ENCODE measurements at places on chromosomes 11 and 22. TPM values are rescaled to one million over a fixed set of nuclear protein-coding genes. Genes with fewer than 3 reads are reported as not detected.
A peak's percentile ranks its signal among the peaks of the same experiment; 100 is the strongest.

The SEPTIN5 gene
- total RNA-seq: 42.1 TPM

The ABTB2 gene
- total RNA-seq: 0.13 TPM

The C11orf98 gene
- total RNA-seq: 23.3 TPM

The FXYD2 gene
- 0.64 TPM for total RNA-seq

The RAG1 gene
- total RNA-seq: 1.0 TPM

The HBB gene
- total RNA-seq: not detected

The POU2AF1 gene
- not detected for total RNA-seq

The GLYAT gene
- not detected for total RNA-seq

- no peak for DNase-seq
Measured at GRCh38 chr22:32331918-32332725, 25.5 kb upstream of the RFPL3 start.

DNA sequence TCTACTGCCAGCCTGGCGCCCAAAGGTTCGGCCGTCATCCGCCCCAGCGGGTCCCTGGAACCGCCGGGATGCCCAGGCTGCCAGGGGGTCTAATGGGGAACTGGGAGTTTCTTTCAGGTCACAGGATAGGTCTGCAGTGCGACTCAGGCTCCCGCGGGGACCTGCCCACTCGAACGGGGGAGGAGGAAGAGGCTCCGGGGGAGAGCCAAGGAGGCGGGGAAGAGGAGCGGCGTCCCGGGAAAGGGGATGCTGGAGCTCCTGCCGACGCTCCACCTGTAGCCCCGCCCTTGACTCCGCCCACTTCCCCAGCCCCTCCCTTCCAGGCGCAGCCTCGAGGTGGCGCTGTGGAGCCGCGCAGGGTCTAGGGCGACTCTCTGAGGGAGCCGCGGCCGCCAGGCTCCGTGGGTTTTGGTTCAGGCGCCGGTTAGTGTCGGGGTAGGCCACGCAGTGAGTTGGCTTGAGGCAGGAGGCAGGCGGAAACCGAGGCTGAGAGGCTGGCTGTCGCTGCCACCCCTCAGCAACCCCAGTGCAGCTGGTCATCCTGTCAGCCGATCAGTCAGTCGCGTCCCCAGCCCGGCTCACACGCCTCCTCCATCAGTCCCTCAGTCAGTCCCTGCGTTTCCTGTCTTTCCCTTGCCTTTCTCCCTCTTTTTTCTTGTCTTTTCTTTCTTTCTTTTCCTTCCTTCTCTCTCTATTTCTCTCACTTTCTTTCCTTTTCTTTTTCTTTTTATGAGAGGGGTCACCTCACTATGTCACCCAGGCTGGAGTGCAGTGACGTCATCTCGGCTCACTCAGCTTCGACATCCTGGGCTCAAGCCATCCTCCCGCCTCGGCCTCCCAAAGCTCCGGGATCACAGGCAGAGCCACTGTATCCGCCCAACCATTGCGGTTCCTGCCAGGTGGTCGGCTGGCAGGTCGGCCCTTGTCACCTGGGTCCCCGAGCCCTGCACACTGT, 26.4 kb downstream of the YWHAH start:
- peak; percentile 23 for DNase-seq

DNA sequence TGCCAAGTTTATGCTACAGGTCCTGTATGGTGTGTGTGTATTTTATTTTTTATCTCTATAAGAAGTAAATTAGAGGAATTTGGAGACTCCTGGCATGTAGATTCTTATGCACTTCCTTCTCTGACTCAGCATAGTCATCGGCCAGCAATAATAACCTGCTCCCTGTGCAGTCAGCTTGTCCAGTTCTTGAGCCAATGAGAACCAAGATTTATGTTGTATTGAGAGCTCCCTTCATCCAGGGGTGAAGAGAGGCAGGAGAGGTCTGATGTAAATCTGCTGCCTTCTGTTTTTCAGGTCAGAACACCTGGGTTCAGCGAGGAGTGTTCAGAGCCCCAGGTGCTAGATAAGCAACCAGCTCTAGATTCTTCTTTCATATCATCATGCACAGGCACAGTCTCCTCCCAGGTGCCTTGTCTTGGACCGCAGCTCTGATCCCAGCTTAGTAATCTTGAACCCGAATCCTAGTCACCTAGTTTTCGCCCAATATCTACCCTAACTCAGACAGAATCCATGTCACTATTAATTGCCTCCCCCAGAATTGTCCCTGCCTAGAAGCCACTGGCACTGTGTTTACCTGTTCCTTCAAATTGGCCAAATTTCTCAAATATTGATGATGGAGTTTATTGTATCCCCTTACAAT, 328.2 kb upstream of the NCAM1 start:
- no peak for DNase-seq

DNA sequence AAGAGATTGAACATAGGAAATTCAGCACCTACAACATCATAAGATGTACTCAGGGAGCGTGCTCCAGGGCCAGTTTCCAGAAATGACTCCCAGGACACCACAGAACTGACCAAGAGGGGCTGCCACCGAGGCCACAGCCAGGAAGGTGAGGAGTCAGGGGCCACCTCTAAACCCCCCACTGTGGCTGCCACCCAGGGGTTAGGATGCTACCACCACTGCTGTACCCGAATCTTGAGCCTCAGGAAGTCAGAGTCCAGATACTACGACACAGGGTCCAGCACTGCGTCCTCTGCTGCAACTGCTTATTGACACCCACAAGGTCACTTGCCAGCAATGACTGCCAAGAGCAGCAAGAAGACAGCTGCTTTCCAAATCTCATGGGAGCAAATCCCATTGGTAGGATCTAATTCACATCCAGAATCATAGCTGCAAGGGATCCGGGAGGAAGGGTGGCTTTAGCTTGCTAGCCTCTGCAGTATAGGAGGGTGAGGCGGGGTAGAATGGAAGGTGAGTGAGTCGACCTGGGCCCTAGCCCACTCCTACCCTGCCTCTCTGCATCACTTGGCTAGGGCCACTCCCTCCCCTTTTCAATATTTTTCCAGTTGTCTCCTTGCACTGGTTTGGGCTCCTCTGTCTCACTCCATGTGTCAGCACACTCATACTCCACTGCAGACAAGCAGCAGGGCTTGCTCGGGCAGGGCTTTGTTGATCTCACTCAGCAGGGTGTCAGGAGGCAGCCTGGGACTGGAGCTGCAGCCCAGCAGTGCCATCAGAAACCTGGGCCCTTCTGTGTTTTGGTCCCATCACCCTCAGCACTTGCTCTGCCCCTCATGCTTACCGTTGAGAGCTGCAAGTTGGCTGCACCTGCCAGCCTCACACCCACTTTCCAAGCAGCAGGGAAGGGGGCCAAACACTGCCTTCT, 18.1 kb upstream of the CYTH4 start:
- DNase-seq: no peak

- DNase-seq: no peak
Measured at GRCh38 chr11:61607920-61608599, 27.2 kb upstream of the SYT7 start.

GRCh38 chr11:64400102-64400501, 41.1 kb downstream of the RPS6KA4 start:
- no peak for DNase-seq

DNA sequence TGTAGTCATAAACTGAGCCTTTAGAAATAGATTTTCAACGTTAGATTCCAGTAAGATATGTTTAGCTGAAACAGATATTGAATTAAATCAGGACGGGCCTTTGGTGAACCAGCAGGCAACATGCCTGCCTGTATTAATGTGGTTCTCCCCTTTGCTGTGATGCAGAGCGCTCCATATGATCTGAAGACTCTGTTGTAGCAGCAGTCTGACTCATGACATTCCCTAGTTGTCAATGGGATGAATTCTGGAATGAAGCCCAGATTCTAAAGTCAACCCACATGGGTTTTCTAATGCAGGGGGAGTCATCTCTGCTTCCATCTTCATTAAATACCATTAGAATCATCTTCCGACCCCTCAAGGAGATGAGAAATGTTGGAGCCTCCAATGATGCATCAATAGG, 864.5 kb downstream of the NTM start:
- DNase-seq: no peak

GRCh38 chr11:122597511-122597910, 58.0 kb upstream of the UBASH3B start:
- DNase-seq: no peak

DNA sequence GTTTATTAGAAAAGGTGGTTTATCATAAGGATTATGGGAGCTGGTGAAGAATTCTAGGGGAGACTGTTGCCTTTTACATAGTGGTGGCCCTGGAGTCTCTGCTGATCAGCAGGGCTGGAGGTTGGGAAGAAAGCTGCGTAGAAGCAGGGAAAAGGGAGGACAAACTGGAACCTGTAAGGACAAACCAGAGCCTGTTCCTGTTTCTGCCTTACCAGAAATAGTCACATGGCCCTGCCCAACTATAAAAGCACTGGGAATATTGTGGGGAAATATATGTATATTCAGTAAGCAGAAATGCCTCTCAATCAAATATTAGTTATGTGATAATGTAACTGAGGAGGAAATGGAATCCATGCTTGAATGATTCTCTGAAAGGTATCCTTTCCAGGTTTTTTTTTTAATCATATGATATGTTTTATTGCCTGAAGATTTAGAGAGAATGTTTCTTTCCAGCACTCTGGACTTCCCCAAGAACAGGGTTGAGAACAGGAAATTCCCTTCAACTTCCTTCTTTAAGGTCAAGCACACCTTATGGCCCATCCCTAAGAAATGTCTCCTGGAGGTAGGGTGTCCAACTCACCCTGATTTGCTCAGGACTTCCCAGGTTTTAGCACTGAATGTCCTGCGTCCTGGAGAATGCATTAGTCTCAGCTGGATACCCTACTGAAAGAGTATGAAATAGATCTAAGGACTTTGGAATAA, 33.9 kb upstream of the SCUBE2 start:
- no peak for DNase-seq

GRCh38 chr11:78031629-78032028, 8.6 kb upstream of the KCTD14 start:
- DNase-seq: no peak

DNA sequence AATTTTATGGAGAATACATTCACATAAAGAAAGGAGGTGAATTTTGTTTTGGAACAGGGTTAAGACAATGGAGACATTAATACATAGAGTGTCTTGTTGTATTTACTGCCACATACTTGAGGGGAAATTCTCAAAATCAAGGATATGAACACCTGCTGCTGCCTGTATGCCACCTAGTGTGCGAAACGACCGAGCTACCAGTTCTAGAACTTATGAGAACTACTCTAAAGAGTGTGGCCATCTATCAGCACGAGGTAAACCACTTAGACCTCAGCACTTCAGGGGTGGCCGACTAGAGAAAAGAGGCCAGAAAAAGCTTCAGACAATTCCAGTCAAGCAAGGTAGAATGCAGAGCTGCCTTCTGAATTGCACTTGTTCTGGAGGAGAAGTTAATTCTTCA, 1.5 kb upstream of the AGBL2 start:
- DNase-seq: peak; percentile 3

- no peak for DNase-seq
Measured at GRCh38 chr22:20243537-20244249, 24.4 kb downstream of the RTN4R start.
